ENCODE measurements at places on chromosomes 5 and 9.

GRCh38 chr5:36703245-36703860 lies 96.9 kb downstream of the SLC1A3 start:
- no peak for DNase-seq

- no peak for DNase-seq
Measured at GRCh38 chr5:6495433-6496206, 47.0 kb downstream of the UBE2QL1 start.

- no peak for DNase-seq
Measured at GRCh38 chr5:151589878-151590570, 1.1 kb downstream of the FAT2 start.

DNA sequence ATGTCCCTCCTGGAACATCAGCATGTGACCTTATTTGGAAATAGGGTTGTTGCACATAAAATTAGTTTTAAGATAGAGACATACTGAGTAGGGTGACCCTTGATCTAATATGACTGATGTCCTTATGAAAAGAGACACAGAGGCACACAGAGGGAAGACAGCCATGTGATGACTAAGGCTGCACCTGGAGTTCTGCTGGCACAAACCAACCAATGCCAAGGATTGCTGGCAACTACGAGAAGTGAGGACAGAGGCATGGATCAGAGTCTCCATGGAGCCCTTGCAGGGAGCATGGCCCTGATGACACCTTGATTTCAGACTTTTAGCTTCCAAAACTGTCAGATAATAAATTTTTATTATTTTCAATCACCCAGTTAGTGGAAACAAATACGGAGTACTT lies 101.9 kb downstream of the FBXL7 start:
- no peak for DNase-seq

GRCh38 chr9:20693068-20693467 lies 9.0 kb downstream of the FOCAD start:
- no peak for DNase-seq

- no peak for DNase-seq
Measured at GRCh38 chr9:134420281-134420845, 94.1 kb downstream of the RXRA start.

Measured in left renal pelvis (tissue), 4 donors.